Stimulated activated CD4-positive, alpha-beta T cell treated with anti-CD3 and anti-CD28 coated beads, Interleukin-1b, Interleukin-23, amount 100 ng/mL, for 1 hour (primary cell): ENCODE measurements at places on chromosomes 2 and 18.

GRCh38 chr18:48949050-48949605, 1.6 kb downstream of the SMAD7 start:
- DNase-seq: no peak

DNA sequence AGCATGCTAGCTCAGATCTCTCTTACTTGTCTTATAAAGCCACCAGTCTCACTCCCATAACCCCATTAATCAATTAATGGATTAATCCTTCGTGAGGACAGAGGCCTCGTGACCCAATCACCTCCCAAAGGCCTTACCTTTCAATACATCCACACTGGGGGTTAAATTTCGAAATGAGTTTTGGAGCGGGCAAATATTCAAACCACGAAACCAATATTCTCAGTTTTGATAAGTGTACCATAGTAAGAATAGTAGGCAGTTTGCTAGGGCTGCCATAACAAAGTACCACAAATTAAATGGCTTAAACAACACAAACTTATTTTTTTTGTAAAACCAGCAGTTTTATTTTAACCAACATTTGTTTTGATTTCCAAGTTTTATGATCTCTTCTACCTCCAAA, 15.2 kb downstream of the HIBCH start:
- DNase-seq: no peak

- DNase-seq: no peak
Measured at GRCh38 chr2:221255862-221256261, 316.2 kb downstream of the EPHA4 start.

- no peak for DNase-seq
Measured at GRCh38 chr2:3268705-3269029, 109.0 kb downstream of the EIPR1 start.

- no peak for DNase-seq
Measured at GRCh38 chr18:12313530-12314245, 5.6 kb downstream of the TUBB6 start.
